Activated T-cell treated with anti-CD3 and anti-CD28 coated beads, Interleukin-2, amount 50 U/mL, for 48 hours (primary cell): ENCODE measurements at places on chromosomes 16 and 17.

DNA sequence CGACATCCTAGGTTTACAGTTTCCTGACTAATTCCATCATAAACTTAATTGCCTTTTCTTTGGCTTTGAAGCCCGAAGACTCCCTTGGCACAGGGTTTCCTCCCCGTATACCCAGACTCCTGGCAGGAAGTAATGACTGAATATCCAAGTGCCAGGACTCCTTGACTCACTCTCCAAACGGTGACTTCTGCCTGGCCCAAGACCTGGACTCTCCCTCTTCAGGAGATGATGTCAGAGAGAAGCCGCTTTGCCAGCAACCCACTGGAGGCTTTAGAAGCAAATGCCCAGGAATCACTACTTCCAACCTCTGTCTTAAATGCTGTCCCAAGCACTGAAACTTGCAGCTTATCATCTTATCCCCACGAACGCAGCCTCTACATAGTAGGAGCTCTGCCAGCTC, 146.5 kb downstream of the RGS9 start:
- no peak for DNase-seq

GRCh38 chr16:81921085-81921814, 90.0 kb downstream of the SDR42E1 start:
- no peak for DNase-seq

DNA sequence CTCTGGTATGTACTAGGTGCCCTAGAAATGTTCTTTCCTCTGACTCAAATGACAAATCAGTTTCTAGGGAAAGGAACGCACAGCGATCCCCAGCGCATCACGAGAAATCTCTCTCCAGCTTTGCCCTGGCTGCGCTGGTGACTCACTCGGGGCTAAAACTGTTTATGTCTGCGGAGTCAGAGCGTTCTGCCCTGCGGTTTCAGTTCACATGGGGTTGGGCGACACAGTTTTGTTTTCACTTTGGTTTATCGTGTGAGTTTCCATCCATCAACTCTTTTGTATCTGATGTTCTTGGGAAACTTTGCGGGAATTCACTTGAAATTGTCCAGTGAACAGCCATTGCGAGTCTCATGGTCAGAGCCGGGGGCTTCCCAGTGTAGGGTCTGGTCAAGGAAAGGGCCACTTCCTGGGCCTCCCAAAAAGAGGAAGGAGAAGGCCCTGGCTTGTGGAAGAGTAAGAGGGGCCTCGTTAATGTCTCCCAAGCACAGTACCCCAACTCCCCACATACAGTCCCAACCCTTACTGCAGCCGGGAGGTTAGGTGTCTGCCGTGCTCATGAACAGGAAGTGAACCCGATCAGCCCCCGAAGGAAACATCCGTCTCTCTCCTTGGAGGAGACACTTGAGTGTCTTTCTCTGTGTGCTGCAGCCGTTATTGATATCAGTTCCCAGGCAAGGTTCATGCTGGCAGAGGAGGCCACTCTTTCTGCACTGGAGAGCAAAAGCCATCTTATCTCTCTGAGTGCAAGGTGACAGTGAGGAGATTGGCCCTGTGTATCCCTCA, 643.2 kb downstream of the WWOX start:
- peak; percentile 85 for DNase-seq

DNA sequence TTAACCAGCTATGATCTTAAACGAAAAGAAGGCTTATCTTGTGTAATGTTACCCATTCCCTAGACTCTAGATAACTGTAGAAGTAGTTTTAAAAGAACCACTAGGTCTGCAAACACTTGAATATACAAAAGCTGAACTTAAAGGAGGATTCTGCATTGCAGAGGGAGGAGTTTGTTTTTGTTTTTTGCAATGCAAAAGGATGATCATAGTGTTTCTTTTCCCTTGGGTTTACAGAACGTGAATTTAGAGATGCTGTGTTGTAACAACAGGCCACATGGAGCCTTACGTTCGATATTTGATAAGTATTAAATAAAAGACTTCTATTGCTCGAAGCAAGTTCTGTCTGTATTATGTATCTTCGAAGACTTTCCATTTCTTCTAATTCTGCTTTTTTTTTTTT, 77.6 kb downstream of the CHD9 start:
- DNase-seq = no peak

GRCh38 chr16:56617212-56618085, 8.1 kb upstream of the MT1E start:
- DNase-seq = peak; percentile 77

GRCh38 chr16:77548766-77549165, 113.9 kb upstream of the ADAMTS18 start:
- DNase-seq = no peak

GRCh38 chr16:77540646-77541045, 105.8 kb upstream of the ADAMTS18 start:
- no peak for DNase-seq
